GM18507 (cell line): ENCODE measurements at places on chromosomes 7 and 10.

- no peak for DNase-seq
These were observed 296.9 kb upstream of the DGKB start for GRCh38 chr7:15199482-15199881.

- no peak for DNase-seq
These were observed 171.4 kb downstream of the KMT2E start for GRCh38 chr7:105185290-105186010.

- DNase-seq: no peak
These were observed 16.7 kb downstream of the FAM107B start for GRCh38 chr10:14757986-14758385.

DNA sequence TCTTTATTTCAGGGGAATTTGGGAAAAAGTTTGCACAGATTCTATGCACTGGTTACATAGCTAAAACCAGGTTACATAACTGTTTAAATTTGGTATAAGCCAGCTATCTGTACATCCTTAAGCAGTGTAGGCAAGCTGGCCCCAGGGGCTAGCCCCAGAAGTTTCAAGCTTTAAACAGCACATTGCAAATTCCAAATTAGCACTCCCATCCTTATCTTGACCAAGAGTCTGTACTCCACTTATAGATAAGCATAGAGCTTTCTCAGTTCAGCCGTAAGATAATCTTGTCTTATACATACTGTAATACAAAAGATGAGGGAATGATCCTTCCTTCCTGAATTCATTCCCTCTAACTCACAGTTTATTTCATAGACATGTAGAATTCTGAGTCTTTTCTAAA, 109.3 kb downstream of the SPAG6 start:
- DNase-seq: no peak

DNA sequence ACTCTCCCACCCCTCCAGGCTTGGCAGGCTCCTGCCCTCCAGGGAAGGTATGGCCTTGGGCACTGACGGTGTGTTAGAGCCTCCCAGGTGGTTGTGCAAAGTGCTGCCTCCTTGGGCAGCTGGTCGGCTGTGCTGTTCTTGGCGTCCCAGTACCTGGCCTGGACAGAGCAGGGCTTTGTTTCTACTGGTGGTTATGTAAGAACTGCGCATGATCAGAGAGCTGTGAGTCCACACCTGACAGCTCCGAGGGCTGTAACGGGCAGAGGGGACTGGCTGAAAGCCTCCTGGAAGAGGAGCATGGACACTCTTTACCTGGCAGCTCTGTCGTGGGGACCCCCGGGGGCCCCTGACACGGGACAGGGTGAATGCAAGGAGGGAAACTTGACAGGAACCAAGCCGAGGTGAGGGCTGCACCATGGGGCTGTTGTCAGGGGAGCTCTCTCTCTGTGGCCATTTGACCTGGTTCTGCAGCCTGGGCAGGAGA, 3.1 kb upstream of the SFRP5 start:
- DNase-seq: no peak

DNA sequence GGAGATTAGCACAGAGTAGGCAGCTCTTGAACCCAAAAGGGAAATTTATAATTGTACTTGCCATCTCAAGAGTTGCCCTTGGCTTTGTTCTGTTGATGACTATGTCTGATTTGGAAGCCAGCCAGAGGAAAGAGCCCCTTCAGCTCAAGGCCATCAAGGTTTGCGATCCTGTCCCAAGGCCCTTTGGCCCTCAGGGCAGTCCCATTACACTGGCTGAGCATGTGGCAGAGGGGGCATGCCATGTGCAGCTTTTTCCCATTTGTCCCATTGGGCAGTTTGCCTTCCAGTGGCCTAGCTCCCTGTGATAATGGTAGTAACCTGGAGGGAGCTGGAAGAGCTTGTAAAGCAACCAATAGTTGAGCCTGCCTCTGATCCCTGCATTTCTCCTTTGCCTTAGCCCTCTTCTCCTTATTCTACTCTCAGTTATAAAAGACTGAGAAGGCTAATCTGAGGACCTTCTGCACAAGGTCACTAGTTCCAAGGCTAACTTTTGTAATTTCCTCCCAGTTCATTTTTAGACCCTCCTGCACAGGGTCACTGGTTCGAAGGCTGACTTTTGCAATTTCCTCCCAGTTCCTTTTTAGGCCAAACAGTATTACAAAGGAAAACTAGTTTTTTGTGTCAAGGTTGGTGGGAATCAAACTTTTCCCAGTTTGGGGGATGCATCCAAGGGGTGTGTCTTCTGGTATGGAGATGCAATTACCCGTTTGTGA, 31.0 kb upstream of the ARHGAP12 start:
- DNase-seq: no peak
